Suprapubic skin (tissue), 4 donors: ENCODE measurements at places on chromosomes 12 and 14. TPM values are rescaled to one million over a fixed set of nuclear protein-coding genes. Genes with fewer than 3 reads are reported as not detected.

BEGAIN gene
- total RNA-seq: 0.70 TPM

P2RX2 gene
- not detected for total RNA-seq

RIMKLB gene
- total RNA-seq: 14.9 TPM

KRT75 gene
- total RNA-seq: 27.8 TPM

KRT4 gene
- 0.32 TPM for total RNA-seq

KRT82 gene
- 9.5 TPM for total RNA-seq

IL22 gene
- total RNA-seq: not detected

DNA sequence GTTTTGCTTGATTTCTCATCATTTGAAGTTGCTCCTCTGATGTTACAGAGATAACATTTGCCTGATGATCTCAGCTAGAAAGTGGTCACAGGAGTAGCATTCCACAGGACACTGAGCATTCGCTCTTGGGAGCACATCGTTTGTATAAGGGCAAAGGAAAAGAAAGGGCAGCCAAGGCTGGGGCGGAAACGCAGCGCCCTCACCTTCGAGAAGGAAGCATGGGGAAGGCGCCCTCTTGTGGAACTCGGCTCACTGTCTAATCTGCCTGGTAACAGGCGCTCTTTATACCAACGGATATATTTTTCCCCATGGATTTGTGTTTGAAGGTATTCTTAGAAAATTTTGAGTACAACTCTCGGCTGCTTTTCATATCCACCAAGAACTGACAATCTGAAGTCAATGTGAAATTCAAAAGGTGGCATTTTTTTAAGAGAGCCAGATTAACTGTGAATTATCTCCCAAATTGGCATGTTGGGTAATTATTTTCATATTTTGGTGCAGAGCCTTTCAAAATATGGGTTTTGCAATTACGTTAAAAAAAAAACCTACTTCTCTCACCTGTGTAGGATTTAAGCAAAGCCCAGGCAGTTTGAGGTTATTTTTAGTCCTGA lies 172.7 kb downstream of the CAND1 start:
- peak; percentile 90 for DNase-seq

GRCh38 chr12:88643685-88644084 lies 63.4 kb upstream of the KITLG start:
- no peak for DNase-seq

DNA sequence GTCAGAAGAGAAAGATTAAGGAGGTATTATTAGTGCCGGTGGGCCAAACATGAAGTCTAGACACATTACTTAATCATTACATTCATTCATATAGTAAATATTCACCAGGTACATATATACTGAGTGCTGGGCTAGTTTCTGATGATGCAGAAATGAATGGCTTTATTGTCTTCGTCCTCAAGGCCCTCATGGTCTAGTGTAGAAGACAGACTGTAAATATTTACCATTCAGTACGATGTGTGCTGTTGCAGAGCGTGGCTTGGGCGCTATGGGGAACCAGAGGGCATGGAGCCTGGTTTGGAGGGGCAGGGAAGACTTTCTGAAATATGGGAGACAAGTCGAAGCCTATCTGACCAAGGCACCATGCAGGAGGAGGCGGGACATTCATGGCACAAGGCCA lies 37.0 kb upstream of the TCL1B start:
- DNase-seq: no peak

- DNase-seq: no peak
Measured at GRCh38 chr14:60760644-60761364, 26.2 kb downstream of the MNAT1 start.

DNA sequence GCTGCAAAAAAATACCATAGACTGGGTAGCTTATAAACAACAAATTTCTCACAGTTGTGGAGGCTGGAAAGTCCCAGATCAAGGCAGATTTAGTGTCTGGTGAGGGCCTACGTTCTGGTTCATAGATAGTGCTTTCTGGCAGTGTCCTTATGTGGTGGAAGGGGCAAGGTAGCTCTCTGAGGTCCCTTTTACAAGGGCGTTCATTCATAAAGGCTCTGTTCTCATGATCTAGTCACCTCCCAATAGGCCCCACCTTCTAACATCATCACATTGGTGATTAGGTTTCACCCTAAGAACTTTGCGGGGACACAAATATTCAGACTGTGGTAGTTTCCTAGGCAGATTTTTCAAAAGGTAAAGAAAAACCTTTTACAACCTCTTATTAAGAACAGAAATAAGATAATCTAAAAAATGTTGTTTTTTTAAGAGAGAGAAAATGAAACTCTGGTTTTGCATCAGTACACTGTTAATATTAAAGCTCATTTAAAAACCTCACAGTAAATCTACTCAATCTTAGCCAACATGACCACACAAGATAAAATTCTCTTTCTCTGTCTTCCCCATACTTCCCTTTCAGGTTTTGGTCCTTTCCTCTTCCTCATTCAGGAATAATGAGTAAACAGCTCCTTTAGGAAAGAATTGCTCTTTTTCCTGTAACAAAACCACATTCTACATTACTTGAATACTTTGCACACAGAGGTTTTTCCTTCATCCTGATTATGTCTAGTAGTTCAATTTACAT lies 117.5 kb downstream of the UNC79 start:
- DNase-seq: no peak

DNA sequence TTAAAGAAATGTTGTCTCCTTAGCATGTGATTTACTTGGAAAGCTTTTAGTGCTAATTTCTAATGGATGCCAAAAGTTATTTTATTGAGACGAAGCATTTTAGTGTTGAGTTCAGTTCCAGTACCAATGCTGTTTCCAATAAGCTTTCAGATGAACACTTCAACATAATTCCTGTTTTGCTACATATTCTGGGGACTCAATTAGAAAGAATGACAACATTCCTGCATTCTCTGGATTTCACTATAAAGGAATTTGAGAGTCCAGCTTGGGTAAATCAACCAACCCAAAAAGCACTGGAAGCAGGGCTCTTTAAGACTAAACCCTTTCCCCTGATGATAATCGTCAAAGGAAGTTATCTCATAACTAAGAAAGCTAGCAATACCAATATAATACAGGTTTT lies 353.0 kb upstream of the TMTC1 start:
- no peak for DNase-seq

GRCh38 chr12:7157391-7157790 lies 27.2 kb downstream of the CLSTN3 start:
- DNase-seq: no peak

DNA sequence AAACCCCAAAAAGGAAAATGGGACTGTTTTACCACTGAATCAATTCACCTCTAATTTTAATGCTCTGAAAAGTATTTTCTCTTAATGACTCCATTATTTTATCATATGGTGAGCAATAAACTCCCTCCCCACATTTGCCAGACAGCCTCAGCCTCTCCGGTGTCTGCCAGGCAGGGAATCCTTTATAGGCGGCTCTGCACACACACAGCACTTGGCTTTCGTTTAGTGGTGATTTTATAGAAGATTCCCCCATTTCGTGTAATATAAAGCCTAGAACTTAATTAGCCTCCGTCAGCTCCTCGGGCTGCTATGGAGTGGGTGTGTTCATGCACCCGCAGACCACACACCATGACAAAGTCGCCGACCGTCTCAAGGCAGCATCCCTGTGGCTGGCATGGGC lies 10.1 kb upstream of the C14orf180 start:
- no peak for DNase-seq

GRCh38 chr12:109182041-109182839 lies 65.9 kb downstream of the ACACB start:
- no peak for DNase-seq

GRCh38 chr12:45490232-45490881 lies 239.1 kb upstream of the ARID2 start:
- DNase-seq: no peak

DNA sequence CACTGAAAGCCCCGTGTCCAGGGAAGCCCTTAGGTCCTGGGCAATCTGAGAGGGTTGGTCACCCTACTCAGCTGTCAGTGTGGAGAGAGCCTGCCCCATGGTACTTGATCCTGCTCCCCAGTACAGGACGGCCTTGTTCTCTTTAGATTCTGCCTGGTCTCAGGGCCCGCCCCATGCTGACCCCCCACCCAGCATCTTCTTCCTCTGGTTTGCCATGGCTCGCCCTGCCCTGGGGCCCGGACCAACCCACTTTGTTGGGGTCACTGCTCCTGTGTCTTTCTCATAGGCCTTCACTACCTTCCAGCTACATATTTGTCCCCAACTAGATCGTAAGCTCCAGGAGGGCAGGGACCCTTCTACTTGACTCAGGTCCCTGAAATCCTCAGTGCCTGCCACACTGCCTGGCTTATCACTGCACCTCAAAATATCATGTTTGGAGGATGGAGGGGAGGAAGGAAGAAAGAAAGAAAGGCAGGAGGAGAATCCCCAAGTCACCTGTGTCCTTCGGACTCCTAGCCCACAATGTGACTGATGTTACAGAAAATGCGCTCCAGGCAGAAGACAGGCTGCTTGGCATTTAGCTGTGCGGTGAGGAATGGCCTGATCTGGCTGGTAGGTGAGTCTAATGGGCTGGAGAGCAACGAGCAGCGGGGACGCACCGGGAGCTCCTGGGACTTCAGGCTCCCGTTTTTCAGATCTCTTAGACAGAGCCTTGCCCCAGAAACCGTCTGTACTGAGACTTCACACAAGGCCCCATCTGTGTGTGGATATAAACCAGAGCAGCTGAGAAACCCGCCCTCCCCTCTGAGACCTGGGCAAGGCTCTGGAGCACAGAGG lies 66.1 kb downstream of the C14orf132 start:
- DNase-seq: no peak

DNA sequence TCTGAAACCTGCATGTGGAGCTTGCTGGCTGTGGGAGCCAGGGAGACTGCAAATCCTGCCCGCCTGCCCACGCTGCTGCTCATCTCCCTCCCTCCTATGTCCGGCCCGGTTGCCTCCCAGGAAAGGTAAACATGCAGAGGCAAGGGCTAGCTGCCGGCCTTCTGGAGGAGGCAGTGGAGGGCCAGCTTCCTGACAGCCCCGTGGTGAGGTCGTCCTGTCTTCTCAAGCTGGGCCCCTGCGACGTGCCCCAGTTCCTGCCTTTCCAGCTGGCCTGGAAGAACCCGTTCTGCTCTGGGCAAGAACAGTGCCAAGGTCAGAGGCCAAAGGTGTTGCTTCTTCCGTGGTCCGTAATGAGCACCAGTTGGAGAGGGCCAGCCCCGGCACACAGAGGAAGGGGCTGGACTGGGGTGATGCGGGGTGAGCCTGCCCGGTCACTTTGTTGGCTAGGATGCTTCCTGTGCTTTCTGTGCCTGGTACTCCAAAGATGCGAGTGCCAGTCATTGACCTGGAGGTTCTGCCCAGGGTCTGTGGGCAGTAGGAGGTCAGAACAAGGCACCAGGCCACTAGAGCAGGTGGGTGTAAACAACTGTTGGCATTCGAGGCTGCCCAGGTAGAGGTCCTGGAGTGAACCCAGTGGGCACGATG lies 25.3 kb downstream of the TPCN1 start:
- DNase-seq: no peak

DNA sequence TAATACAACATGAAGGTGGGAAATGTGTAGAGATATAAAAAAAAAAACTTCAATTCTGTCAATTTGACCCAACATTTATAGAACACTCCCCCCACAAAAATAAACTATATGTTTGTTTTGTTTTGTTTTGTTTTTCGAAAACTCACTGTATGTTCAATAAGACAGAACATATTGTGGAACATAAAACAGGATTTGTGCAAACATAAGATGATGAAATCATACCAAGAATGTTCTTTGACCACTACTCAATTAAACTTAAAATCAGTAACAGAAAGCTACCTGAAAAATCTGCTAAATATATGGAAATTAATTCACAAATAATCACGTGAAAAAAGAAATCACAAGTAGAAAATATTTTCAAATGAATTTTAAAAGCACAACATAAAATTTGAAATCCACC lies 61.2 kb downstream of the PAWR start:
- DNase-seq: no peak

- no peak for DNase-seq
Measured at GRCh38 chr12:29150462-29150861, 1.4 kb downstream of the FAR2 start.

DNA sequence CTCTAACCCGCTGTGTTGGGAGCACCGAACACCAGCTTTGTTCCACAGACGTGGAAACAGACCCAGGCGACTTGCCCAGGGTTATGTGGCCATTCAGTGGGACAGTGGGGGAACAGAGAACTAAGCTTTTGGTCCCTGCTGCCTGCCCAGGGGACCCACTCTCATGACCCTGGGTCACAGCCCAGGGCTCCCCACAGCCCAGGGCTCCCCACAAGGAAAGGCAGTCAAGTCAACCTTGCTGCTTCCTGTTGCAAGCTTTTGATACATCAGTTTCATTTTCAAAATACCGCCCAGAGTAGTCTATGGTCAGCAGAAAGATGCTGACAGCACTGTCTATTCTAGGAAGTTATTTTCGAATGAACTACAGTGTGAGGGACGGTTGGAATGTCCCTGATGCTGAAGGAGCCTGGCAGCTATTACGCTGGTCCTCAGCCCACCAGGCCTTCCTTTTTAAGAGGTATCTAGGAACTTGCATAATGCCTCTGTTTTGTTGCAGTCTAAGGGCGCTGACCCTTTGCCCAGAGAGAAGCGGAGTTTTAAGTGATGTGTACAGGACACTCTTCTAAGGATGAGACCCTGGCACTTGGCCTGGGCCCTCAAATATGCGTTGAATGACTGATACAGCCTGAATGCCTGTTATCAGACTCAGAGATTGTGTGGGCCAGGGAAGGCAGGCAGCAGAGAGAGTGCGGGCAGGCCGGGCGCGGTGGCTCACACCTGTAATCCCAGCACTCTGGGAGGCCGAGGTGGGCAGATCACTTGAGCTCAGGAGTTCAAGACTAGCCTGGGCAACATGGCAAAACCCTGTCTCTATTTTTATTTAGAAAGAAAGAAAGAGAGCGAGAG lies 12.6 kb upstream of the TTC7B start:
- no peak for DNase-seq

GRCh38 chr12:127125607-127126259 lies 1141.2 kb upstream of the TMEM132C start:
- no peak for DNase-seq

GRCh38 chr14:73820631-73821030 lies 31.0 kb upstream of the PTGR2 start:
- no peak for DNase-seq

- DNase-seq: no peak
Measured at GRCh38 chr14:52730709-52731111, 744 bp downstream of the STYX start.

DNA sequence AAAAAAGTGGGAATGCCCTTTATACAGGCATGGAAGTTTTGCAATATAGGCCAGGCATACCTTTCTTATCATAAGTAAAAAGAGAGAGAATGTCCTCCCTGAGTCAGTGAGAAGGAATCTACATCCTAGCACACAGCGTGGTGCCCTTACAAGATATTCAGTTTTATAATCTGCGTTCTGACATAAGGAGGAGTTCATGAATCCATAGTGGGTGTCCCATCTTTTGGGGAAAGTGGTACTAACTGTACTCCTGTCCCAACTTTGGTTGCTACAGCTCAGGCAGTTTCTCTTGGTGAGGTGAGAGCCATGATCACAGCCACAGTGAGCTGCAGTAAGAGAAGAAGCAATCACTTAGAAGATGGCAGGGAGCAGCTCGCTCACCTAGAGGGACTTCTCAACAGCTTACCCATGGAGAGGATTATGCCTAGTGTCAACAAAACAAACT lies 332.9 kb downstream of the BCAT1 start:
- no peak for DNase-seq

GRCh38 chr12:108806346-108806745 lies 51.0 kb downstream of the SSH1 start:
- DNase-seq: no peak

GRCh38 chr12:98669751-98670150 lies 24.7 kb downstream of the APAF1 start:
- no peak for DNase-seq

- DNase-seq: no peak
Measured at GRCh38 chr12:9643266-9643660, 26.2 kb upstream of the CLEC2D start.

GRCh38 chr14:99717682-99718013 lies 33.5 kb downstream of the CYP46A1 start:
- DNase-seq: no peak
